ENCODE measurements at places on chromosomes 12 and 14.

GRCh38 chr12:115916910-115917668 is 360.4 kb downstream of the MED13L start:
- no peak for DNase-seq

GRCh38 chr14:94122438-94122837 is 7.0 kb downstream of the IFI27L2 start:
- DNase-seq = no peak

DNA sequence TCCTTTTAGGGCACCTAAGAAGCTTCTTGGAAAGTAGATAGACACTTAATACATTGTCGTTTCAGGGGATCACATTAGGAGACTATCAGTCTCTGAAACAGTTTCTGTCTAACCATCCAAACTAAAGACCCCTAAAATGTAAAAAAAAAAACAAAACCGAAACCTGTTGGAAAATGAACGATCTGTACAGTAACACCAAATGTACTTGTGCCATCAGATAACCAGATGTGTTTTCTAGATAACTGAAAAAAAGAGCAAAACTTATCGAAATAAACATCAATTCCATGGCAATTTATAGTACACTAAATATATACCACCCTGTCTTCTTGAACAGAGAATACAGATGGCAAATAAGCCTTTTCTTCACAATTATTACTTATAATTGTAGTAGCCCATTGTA is 2.1 kb downstream of the LDHB start:
- no peak for DNase-seq

DNA sequence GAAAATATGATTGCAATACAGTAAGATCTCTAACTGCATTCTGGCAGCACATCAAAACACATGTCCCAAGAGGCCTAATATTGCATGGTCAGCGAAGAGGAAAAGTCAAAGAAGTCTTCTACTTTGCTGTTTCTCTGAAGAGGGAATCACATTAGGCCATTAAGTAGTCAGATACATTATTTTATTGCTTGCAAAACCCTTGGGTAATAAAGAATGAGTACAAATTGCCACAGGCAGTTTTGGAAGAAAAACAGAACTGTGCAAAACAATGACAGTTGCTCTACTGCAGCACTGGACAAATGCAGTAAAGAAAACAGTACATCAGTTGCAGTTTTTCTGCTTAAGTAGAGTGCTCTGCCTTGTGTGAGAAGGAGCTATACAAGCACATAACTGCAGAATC is 211.9 kb downstream of the MED13L start:
- DNase-seq = no peak

- DNase-seq = no peak
These were observed 51.8 kb downstream of the MOK start for GRCh38 chr14:102252834-102253801.

DNA sequence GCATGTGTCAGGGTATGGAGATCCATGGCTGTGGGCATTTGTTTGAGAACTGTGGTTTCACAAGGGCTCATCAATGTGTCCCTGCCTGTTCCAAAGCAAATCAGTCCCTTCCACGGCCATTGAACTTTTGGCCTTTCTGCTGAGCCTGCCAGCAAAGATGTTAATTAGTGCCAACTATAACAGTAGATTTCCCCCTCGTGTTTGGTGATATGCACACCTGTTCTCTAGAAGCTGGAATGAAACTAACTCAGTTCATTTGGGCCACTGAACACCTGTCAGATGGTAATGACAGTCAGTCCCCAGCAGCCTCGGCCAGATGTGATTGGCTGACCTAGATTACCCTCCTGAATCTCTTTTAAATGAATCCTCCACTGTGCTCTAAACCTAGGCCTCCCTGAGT is 43.2 kb downstream of the IRAK3 start:
- no peak for DNase-seq

- DNase-seq = no peak
These were observed 15.2 kb upstream of the TCP11L2 start for GRCh38 chr12:106287364-106287763.

DNA sequence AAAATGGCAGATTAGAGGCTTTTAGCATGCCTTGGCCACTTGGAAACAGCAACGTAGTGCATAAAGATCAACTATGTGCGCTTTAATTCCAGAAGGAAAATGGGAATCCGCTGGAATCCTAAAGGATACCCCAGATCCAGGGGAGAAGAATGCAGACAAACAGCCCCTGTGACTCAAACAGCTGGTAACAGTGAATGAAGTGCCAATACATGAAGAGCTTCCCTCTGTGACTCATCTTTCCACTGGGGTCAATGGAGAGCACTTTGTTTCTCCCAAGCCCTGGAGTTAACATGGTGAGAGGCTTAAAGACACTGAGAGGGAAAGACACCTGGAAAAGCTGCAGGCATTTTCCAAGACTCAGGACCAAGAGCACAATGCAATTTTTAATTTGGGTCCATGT is 263.1 kb downstream of the CEP128 start:
- DNase-seq = no peak

GRCh38 chr12:132761032-132761920 is at the start of gene ANKLE2:
ANKLE2 (minus strand) TSS chr12:132761832; CDS start chr12:132761798, 34 bp downstream.
- no peak for DNase-seq

GRCh38 chr14:67773844-67774377 is 42.5 kb downstream of the ZFYVE26 start:
- no peak for DNase-seq

All from foreskin keratinocyte (primary cell).